ENCODE measurements at places on chromosomes 2 and 18.
A peak's percentile ranks its signal among the peaks of the same experiment; 100 is the strongest.

DNA sequence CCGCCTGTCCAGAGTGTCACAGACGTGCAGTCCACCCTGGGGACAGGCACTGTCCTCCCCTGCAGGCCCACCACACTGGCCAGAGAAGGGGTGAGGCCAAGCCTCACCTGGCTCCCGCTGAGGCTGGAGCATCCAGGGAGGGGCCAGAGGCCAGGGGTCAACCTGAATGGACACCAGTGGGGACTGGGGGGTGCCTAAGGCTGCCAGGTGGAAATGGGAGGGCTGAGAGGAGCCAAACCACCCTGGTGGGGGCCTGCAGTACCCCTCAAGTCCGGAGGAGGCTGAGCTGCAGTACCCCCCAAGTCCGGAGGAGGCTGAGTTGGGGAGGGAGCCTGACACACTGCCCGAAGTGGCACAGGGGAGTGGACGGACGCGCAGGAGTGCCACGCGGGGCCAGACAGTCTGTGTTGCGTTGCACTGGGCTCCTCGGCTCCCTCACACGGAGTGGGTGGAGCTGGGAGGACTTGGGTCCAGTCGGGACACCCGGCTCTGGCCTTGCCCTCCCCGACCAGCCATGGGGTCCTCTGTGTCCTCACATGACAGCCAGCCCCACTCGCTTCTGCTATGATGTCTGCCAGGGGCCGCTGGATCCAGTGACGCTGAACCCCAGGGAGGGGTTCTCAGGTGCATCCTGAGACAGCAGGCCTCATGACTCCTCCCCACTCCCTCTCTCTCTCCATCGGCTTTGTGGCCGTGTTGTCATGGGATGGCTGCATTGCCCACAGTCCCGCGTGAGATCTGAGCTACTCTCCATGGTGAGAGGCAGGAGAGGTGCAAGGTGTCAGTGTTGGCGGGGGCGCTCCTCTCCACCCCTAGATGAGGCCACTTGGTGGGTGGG is 22.3 kb upstream of the GPC1 start:
- peak; percentile 13 for DNase-seq

DNA sequence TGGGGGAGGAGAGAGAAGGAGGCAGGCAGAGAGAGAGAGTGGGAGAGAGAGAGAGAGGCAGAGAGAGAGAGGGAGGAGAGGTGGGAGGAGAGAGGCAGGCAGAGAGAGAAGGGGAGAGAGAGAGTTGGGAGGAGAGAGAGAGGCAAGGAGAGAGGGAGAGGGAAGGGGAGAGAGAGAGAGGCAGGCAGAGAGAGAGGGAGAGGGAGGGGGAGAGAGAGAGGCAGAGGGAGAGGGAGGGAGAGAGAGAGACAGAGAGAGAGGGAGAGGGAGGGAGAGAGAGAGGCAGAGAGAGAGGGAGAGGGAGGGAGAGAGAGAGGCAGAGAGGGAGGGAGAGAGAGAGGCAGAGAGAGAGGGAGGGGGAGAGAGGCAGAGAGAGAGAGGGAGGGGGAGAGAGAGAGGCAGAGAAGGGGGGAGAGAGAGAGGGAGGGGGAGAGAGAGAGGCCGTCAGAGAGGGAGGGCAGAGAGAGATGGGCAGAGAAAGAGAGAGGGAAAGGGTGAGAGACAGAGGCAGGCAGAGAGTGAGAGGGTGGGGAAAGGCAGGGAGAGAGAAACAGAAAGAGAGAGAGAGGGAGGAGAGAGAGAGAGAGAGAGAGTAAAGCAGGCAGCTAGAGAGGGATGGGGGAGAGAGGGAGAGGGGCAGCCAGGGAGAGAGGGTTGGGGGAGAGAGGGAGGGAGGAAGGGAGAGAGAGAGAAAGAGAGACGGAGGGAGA is 122.2 kb upstream of the PXDN start:
- DNase-seq = no peak

DNA sequence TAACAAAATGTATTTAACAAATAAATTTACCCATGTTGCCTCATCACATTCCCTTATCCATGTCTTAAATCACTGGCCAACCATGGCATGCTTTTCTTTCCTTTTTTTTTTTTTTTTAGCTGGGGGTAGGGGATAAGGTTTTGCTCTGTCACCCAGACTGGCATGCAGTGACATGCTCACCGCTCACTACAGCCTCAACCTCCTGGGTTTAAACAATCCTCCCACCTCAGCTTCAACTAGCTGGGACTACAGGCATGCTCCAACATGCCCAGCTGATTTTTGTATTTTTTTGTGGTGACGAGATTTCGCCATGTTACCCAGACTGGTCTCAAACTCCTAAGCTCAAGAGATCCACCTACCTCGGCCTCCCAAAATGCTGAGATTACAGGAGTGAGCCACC is 266.4 kb downstream of the THSD7B start:
- no peak for DNase-seq

GRCh38 chr2:233468741-233469110 is 97.9 kb downstream of the USP40 start:
- peak; percentile 48 for DNase-seq

GRCh38 chr18:63963615-63964256 is 6.1 kb upstream of the SERPINB8 start:
- DNase-seq = no peak

DNA sequence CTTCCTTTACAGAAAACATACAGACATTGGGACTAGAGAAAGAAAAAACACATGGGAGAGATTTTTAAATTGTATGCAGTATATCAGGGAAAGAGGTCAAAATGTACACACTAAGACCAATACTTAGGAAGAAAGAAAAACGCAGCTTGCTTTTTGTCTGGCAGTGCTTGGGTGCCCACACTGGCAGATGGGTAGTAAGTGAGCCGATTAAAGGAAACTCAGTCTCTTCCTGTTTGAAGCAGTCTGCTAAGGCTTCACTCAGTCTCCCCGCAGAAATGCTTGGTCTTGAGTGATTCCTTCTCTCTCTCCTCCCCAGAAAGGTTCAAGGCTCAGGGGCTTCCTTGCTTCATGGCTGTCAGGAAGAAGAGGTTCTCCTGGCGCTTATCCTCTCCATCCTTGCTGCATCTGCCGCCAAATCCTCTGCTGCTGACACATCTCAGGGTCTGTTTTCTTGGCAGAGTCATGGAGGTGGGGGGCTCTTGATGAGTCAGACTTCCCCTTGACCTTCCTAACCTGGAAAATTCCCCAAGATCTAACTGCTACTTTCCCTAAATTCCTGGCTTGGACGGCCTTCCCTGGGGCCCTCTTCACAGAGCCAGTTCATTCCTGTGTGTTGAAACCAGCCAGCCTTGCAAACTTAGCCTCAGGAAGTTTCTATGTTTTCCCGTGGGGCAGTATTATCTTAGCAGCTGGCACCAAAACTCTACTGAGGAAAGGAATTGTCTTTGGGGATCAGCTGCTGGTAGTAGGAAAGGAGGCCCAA is 10.5 kb upstream of the TMSB10 start:
- DNase-seq = no peak

DNA sequence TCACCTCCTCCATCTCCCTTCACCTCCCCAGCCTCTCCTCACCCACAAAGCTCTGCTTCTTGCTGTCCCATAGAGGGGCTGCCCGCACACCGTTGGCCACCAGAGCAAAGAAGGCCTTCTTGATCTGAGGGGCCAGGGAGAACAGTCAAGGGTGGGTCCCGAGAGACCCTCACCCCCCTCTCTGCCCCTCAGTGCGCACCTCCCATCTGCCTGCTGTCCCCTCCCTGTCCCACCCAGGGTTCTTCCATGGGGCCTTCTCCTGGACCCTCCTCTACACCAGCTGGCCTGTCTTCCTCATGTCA is 3.2 kb downstream of the PRKAG3 start:
- peak; percentile 48 for DNase-seq

GRCh38 chr2:236765478-236765877 is 195.9 kb downstream of the ACKR3 start:
- no peak for DNase-seq

GRCh38 chr2:160022162-160022561 is 40.3 kb downstream of the PLA2R1 start:
- no peak for DNase-seq

- no peak for DNase-seq
These were observed 18.3 kb upstream of the CHCHD5 start for GRCh38 chr2:112566104-112566503.

- DNase-seq = no peak
These were observed 185.0 kb upstream of the STK17B start for GRCh38 chr2:196356332-196356731.

DNA sequence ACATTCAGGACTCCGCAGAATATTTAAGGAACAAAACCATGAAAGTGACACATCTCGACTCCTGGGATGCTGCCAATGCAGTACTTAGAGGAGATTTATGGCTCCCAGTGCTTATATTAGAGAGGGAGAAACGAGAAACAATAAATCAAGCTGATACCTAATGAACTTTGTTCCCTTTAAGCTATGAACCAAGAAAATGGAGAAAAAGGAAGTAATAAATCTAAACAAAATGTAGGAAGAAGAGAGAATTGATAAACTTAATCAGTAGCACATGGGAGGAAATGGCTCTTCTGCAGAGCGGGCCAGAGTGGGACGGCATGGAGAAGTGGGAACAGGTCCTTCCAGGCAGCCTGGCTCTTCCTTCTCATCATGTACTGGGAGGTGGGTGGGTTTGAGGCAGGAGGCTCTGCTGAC is 42.7 kb downstream of the NPPC start:
- DNase-seq = no peak

GRCh38 chr2:152694161-152694661 is 23.1 kb downstream of the PRPF40A start:
- no peak for DNase-seq

DNA sequence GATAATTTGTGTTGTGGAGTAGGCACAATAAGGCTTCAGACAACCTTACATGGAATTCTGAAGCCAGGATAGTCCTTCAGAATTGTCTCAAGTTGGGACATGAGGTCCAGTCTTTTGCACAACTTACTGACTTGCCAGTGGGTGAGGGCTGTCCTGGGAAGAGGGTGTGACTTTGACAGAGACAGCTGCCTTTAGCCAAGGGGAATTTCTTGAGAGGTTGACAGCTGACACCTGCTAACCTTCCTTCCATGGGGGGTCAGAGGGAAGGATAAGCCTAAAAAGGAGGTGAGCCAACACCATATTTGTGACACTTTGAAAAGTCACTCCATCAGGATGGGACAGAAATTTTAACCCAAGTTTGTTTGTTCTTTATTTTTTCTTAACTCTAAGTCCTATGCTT is 907.8 kb upstream of the CRIM1 start:
- no peak for DNase-seq

DNA sequence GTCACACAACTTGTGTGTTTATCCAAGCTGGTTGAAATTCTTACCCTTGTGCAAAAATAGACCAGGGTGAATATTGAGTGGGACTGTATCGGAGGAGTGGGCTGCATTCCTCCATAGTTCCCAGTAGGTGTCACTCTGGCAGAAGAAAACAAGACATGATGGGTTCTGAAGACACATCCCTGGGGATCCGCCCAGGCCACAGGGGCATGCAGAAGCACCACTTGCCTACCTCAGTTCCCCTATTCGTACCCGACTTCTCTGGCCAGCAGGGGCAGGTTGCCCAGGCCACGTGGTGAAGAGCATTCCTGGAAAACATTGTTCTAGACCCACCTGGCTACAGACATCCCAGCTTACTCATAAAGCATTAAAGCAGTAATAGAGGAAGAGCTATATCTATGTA is 168.2 kb downstream of the FAM210A start:
- no peak for DNase-seq

DNA sequence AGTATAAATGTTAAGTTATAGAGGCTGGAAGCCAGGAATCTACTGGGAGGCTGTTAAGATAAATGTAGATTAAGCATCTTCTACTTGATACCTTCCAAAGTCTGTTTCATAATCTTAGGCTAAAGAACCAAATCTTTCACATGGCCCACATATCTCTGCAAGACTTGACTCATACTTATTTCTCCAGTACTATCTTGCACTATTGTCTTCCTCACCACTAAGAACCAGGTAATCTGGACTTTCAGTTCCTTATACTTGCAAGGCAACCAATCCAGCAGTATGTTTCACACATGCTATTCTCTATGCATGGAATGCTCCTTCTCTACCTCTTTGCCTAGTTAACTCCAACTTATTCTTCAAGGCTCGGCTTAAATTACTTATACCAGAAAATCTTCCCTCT is 62.2 kb downstream of the RBMS1 start:
- no peak for DNase-seq

DNA sequence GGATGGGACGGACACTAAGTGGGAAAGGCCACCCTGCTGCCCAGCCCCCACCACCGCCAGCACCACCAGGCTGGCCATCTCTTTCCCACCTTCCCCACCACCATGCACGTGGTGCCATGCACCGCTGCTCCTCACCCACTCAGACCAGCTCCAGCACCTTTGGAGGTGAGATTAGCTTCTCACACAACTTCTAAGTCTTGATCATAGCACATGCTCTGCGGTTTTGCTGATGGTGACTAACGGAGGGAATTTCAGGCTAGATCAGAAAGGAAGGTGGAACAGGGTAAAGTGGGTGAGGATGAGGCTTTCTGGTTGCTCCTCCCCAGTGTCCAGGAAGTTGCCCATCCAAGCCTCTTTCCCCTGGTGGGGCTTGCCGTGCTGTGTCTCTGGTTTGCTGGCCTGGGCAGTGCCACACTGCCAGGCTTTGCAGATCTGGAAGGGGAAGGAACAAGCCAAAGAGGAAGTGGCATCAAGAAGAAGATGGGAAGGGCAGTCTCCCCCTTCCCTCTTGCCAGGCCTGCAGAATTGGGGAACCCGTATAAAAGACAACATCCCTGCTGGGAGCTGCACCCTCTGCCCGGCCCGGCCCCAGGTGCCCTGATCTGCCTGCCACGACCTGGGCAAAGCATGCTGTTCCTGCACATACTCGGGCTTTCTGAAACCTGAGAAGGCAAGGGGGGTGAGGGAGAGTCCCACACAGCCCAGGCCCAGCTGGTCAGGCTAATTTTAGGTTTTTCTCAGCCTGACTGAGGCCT is 44.3 kb upstream of the CAB39 start:
- peak; percentile 74 for DNase-seq

DNA sequence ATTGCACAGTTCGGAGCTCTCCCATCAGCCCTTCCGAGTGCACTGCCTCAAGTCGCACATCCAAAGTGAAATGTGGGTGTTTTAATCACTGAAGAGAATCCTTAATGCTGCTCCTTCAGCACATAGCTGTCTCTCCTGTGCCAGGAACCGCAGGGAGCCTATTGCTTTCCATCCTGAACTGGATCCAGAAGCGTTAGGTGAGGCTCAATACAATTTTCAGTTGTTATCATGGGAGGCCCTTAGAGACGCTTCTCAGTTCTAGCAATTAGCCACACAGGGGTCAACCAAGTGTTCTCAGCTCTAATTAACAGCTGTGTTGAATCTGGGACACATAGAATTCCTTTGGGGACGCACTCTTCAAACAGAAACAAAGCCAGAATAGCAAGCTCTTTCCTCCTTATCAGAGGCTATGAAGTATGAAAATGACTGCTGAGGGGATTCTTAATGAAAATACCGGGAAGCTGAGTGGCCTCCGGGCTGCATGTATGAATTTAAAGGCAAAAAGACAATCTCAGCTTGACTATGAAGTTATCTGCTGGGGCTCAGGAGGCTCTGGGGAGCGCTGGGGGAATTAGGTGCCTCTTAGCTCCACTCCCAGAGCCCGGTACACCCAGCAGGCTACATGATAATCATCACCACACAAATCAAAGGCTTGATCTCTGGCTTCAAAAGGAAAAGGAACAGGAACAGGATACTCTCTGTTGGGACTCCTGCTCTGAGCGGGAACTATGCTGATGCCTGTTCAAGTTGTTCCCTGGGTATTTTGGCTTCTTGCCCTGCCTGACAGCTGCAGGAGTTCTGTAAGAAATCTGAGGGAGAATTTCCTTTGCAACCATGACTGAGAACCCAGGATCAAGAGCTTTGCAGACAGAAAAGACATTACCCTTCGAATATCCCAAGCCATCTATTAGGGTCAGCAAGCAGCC is 55.4 kb upstream of the NCOA1 start:
- DNase-seq = peak; percentile 84

- no peak for DNase-seq
These were observed 40.4 kb downstream of the L3MBTL4 start for GRCh38 chr18:6374340-6374739.

GRCh38 chr18:62526098-62527025 is 3.5 kb downstream of the ZCCHC2 start:
- DNase-seq = peak; percentile 92

All from tibial artery (tissue), 4 donors.